ENCODE measurements at places on chromosomes 7 and 10. TPM values are rescaled to one million over a fixed set of nuclear protein-coding genes. Genes with fewer than 3 reads are reported as not detected.

DNA sequence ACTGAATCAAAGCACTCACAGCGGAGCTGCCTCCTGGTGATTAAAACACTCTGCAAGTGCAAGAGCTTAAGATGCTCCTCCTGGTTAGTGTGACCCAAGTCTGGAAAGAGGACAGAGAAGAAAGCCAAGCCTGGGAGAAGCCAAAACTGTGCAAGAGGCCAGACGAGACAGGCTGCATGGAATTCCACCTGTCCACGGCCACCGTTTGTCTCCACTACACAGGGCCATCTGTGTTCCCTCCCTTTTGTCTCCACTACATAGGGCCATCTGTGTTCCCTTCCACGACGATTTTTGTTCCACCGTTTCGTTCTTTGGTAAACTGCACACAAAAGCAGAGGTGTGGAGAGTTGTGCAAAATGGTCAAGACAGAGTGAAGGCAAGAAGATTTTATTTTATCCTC lies 233.0 kb downstream of the DIP2C start:
- DNase-seq = no peak

The NRF1 gene
- 8.8 TPM for polyA plus RNA-seq

DNA sequence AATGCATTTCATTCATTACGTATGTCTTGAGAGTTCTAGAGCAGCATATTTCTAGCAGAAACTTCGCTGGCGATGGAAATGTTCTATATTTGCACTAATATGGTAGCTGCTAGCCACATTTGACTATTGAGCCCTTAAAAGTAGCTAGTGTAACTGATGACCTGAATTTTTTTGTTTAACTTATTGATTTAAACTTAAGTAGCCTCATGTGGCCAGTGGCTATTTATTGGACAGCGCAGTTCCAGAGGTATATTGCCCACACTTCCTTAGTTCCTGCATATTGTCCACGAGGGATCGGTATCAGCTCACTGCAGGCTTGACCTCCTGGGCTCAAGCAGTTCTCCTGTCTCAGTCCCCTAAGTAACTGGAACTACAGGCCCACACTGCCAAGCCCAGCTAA lies 3.7 kb downstream of the PSTK start:
- DNase-seq = no peak

DNA sequence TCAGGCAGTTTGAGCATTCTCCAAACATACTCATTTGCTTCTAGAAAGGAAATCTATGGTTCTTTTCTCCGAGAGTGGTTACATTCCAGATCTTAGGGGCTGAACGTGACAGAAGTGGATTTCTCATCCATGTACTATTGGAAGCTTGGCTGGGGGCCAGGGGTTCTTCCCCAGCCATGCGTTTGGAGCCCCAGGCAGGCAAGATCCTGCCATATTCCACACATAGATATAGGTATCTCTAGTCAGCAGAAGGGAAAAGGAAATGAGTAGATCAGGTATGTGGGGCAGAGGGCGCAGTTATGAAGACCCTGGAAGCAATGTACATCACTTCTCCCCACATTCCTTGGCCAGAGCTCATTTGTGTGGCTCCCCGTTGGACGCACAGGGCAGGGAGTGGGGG lies 299.8 kb downstream of the CCDC3 start:
- DNase-seq = no peak

- DNase-seq = no peak
These were observed 93.1 kb upstream of the EFCAB10 start for GRCh38 chr7:105674200-105674920.

The CRHR2 gene
- polyA plus RNA-seq = not detected

The HOXA9 gene
- polyA plus RNA-seq = 36.7 TPM

DNA sequence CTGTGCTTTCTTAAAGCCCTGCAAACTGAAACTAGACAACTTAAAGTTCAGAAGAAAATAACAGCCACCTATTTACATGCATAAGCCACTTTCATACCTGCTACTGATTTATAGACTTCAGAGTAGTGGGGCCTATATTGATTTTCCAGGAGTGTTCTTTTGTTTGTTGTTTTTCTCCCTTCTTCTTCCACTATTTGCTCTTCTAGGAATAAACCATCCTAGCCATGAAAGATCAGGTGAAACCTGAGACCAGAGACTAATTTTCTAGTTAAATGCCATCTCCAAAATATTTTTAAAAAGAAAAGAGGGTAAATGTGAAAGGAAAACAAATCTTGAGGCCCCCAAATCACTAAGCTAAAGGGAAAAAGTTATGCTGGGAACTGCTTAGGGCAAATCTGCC lies 72.4 kb upstream of the C1GALT1 start:
- no peak for DNase-seq

DNA sequence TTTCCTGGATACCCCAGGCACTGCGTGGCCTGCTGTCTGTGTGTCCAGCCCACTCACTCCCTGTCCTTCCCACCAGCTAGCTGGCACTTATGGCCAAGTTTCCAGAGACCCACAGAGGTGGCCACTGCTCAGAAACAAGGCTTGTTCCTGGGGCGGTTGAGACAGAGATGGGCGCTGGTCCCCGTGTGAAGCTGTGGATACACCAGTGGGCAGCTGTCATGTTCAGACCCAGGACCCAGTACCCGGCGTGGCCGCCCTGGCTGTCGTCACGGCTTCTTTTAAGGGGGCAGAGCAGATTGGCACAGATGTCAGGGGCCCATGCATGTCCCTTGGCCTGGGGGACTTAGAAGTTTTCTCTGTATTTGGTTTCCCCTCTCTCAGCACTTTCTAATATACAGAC lies 36.3 kb downstream of the FOXL3 start:
- DNase-seq = no peak

- peak; percentile 38 for DNase-seq
These were observed 1.3 kb upstream of the TM9SF3 start for GRCh38 chr10:96588060-96588554.

- no peak for DNase-seq
These were observed 695.6 kb upstream of the IGFBP3 start for GRCh38 chr7:46616636-46617035.

GRCh38 chr7:37483627-37484026 lies 35.0 kb upstream of the ELMO1 start:
- DNase-seq = no peak

- no peak for DNase-seq
These were observed 145.1 kb upstream of the MEOX2 start for GRCh38 chr7:15831606-15832005.

GRCh38 chr10:29026065-29026797 lies 262.6 kb upstream of the LYZL1 start:
- no peak for DNase-seq

DNA sequence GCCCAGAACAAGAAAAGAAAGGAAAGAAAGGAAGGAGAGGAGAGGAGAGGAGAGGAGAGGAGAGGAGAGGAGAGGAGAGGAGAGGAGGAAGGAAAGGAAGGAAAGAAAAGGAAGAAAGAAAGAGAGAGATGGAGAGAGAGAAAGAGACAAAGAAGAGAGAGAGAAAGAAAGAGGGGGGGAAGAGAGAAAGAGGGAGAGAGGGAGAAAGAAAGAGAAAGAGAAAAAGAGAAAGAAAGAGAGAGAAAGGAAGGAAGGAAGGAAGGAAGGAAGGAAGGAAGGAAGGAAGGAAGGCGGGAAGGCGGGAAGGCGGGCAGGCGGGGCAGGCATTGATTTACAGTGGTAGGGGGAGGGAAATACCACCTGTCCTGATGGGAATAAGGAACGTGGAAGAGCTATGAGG lies 92.7 kb downstream of the DNAJC1 start:
- no peak for DNase-seq

The NKX1-2 gene
- not detected for polyA plus RNA-seq

DNA sequence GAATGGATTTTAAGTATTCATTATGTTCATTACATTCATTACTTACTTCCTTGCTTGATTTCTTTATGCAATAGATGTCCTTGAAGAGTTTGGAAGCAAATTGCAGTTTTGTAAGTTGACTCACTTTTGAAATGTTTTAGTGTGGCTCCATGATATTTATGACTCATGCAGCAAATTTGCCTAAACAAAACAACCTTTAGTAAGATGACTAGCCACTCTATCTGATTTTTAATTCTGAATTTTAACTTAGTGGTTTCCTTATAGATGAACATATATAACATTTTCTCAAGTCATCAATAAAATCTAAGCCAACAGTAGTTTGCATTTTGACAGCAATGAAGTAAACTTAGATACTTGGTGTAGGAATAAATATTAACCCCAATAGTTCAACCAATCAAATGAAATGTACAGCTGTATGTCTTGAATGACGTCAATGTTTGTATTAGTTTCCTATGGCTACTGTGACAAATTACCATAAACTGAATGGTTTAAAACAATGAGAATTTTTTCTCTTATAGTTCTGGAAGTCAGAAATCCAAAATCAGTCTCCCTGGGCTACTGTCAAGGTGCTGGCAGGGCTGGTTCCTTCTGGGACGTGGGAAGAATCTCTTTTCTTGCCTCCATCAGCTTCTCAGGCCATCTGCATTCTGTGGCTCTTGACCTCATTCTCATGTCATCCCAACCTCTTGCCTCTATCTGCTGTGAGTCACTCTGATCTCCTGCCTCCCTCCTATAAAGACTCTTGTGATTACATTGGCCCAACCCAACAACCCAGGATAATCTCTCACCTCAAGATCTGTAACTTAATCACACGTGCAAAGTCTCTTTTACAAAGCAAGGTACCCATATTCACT lies 73.4 kb downstream of the AHR start:
- no peak for DNase-seq

The CYP2E1 gene
- polyA plus RNA-seq = 3.4 TPM

DNA sequence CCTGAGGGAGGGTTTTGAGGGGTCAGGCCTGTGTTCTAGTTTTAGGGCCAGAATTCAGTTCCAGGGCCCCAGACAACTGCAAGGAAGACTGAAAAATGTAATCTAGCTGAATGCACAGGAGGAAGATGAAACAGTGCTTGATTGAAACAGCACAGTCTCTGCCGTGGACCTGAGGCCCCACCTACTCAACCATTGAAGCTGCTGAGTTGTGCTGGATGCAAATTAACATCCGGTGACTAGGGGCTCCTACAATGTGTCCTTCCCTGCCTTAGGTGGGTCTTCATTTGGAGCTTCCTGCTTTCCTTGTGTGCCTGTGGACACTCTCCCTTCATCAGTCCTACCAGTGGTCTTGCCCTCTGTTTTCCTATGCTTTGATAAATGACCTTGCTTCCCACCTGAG lies 5.7 kb downstream of the GLRX3 start:
- DNase-seq = no peak

GRCh38 chr10:132615341-132616169 lies 78.0 kb downstream of the INPP5A start:
- no peak for DNase-seq

DNA sequence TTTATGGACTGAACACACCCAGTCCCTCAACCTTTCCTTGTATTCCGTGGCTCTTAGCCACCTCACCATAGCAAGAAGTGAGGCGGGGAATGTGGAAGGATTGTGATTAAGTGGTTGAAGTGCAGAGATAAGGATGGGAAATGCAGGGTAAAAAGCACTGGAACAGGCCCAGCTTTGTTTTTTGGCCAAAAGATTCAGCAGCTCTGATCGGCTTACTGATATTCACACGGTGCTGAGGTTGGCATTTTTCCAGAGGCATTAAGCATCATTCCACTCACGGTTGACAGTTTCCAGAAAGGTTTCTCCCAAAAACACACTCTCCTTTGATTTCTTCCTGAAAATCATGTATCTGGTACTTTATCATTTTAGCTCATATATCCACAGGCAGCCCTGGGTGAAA lies 544.2 kb downstream of the CNTNAP2 start:
- DNase-seq = no peak

GRCh38 chr7:111172564-111173257 lies 81.8 kb downstream of the LRRN3 start:
- no peak for DNase-seq

The NEURL1 gene
- 1.2 TPM for polyA plus RNA-seq

DNA sequence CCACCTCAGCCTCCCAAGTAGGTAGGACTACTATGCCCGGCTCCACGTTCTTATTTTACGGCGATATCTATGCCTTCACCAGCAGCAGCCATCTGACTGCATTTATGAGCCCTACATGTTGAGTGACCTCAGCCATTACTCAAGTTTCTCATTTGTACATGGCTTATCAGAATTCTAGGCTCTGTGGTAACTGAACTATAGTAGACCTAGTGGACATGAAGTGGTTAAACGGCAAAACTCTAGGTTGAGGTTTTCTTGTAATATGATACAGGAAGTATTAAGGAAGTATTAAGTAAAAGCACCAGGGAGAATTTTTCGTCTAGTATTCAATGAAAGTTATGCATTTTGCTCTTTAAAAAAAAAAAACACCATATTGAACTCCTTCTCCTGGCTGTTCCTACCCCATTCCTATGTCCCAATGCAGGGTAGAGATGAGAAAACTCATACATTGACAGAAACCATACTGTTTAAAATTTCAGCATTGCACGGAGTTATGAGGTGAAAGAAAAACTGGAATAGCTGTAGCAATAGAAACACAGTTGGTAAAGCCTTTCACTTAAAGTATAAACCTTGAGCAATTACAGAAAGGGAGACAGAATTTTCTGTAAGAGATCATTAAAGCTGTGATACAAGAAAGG lies 39.8 kb upstream of the EPC1 start:
- DNase-seq = no peak

DNA sequence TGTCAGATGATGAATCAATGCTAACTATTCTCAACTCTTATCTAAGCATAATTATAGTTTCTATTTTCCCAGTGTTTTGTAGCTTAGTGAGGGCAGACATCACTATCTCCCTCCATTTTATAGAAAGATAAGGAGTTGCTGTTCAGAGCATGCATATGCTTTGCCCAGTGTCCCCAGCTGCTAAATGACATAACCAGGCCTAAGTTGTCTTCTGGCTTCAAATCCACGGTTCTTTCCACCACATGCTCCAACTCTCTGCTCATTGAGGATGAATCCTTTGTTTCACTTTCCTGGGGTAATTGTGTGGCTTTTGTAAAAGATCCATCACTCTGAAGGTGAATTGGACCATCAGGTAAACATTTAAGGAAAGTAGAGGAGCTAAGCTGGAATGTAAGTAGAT lies 134.0 kb downstream of the SNX10 start:
- no peak for DNase-seq

DNA sequence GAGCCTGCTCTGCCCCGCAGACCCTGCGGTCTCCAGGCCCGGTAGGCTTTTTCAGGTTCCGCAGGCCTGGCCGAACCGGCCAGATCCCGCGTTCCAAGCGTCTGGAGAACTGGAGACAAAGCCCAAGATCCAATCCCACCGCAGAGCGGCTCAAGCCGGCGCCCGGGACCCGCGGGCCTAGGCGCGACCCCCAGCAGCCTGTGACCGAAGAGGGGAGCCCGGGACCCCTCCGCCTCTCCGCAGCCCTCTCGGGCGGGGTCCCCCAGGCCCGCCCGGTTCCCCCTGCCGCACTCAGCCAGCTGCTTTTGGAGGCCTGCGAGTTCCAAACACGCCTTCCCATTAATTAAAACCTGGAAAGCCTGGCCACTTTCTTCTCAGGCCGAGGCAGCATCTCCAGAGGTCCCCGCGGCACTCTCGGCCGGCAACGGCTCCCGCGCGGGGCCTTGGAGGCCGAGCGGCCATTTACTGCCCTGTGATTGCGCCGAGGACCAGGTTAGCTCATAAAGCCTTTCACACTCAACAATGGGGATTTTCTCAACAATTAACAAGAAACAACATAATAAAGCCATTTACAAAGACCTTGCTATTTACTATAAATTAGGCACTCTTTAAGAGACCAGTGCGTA lies 16.7 kb downstream of the SKIDA1 start:
- peak; percentile 59 for DNase-seq
